Stimulated activated CD4-positive, alpha-beta T cell treated with anti-CD3 and anti-CD28 coated beads, TNF-alpha, amount 100 ng/mL, for 48 hours (primary cell): ENCODE measurements at places on chromosomes 12 and 14.
A peak's percentile ranks its signal among the peaks of the same experiment; 100 is the strongest.

GRCh38 chr14:34214961-34215360 lies 247.1 kb downstream of the SPTSSA start:
- DNase-seq = no peak

GRCh38 chr14:87815121-87815520 lies 177.9 kb downstream of the GALC start:
- no peak for DNase-seq

DNA sequence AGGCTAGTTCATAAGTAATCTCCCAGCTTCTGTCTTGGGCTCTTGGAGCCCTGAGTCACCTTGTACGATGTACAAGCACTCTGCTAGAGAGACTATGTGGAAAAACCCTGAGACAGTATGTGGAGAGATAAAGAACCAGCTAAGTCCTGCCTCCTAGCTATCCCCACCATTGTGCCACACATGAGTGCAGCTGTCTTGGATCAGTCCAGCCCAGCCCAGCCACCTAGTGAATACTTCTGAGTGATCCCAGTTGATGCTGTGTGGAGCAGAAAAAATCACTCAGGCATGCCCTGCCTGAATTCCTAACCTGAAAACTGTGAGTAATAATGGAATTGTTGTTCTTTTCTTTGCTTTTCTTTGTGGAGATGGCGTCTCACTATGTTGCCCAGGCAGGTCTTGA lies 5.1 kb upstream of the SERPINA6 start:
- DNase-seq = no peak

- no peak for DNase-seq
Observed at GRCh38 chr12:124396544-124397398, 101.9 kb downstream of the RFLNA start.

- no peak for DNase-seq
Observed at GRCh38 chr12:118061011-118061872, at the start of gene WSB2. Gene WSB2 (minus strand): TSS chr12:118061179. CDS start chr12:118061048, 131 bp downstream.

DNA sequence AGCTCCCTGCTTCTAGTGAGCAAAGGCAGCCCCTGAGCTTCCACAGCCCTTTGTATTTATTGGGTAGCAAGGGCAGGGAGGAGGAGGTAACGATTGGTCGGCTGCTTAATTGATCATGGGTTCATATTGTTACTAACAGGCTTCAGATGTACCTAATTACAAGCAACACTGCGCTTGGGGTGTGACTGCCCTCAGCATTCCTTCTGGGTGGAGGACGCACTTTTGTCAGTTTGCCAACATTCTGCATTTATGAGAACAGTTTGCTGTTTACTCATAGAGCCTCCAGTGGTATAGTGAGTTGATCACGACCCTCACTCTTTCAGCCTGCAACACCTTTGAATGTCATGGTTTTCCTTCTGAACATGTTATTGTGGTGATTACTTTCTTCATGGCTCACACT lies 9.6 kb downstream of the TSHR start:
- no peak for DNase-seq

GRCh38 chr14:39488600-39488999 lies 56.4 kb upstream of the FBXO33 start:
- no peak for DNase-seq

DNA sequence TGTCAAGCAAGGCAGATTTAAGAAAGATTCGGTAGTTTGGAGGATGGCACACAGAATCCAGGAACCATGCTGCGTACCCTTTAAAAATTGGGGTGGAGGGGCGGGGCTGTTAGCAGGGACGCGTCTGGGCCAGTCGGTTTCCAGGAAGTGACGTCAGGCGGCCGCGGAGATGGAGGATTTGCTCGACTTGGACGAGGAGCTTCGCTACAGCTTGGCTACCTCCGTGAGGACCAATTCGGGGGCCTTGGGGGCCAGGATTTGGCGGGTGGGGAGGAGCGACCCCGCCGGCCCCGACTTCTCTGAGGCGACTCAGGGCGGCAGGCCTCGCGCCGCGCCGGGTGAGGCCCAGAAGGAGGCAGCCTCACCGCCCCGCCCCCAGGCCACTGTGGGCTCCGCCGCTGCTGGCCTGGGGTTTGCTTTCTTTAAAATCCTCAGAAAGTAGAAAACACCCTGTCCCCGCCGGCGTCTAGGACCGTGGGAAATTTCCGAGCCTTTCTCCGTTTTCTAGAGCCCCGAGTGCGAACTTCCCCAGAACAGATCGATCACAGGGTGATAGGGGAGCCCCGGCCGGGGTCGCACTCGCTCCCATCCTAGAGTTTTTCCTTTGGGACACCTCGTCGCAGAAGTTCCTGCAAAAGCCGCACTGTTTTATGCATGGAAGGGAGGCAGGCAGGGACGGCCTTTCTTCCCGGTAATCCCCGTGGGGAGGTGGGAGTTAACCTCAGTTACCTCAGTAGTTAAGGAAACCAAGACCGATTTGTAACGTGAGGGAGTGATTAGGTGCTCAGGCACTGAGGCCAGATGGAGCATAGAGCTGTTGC lies at the start of gene IFT43:
IFT43 (plus strand) TSS at position 146 of the 821 bp plus-strand sequence; CDS start at position 170, 24 bp downstream.
- DNase-seq = peak; percentile 93

DNA sequence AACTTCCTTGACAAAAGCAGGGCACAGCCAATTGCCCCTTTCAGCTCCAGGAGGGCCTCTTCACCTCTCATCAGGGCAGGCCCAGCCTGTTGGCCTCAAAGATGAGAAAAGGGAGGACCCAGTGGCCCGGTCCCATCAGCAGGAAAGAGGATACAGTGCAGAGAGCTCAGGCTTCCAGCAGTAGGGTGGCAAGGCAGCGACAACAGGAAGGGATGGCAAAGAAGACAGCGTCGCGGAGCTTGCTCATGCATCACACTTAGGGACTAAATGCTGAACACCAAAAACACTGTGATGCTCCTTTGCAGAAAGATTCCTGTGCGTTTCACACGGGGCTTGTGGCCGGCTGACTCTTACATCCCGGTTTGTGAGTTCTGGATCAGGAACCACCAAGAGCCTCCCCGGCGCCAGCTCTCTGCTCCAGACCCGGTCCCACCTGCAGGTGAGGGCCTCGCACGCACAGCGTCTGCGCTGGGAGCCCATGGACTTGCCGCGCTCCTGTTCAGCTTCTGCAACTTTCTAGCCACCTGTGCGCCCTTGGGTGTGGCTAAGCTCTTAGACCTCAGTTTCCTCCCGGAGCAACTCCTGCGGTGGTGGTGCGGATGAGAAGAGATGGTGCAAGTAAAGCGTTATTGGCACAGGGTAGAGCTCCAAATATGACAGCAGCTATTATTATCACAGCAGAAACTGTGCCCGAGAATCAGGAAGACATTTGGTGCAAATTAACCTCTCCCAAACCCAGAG lies 15.3 kb upstream of the BCL7A start:
- no peak for DNase-seq

DNA sequence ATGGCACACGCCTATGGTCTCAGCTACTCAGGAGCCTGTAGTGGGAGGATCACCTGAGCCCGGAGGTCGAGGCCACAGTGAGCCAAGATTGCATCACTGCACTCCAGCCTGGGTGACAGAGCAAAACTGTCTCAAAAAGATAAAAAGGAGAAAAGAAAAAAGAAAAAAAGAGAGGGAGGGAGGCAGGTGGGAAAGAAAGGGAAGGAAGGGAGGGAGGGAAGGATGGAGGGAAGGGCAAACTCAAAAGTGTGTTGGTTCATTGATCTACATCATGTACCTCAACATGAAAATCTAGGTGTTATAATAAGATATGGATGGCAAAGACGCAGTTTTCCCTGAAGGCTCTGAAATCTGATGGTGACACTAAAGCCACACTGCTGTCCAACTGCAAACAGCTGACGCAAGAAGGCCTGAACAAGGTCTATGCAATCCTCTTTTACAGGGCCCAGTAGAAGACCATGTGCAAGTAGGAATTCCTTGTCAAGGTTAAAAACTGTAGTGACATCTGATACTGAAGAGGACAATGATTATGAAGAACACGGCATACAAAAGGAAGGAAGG lies 143.6 kb downstream of the ITPR2 start:
- no peak for DNase-seq
